ENCODE measurements at places on chromosomes 2 and 18.

DNA sequence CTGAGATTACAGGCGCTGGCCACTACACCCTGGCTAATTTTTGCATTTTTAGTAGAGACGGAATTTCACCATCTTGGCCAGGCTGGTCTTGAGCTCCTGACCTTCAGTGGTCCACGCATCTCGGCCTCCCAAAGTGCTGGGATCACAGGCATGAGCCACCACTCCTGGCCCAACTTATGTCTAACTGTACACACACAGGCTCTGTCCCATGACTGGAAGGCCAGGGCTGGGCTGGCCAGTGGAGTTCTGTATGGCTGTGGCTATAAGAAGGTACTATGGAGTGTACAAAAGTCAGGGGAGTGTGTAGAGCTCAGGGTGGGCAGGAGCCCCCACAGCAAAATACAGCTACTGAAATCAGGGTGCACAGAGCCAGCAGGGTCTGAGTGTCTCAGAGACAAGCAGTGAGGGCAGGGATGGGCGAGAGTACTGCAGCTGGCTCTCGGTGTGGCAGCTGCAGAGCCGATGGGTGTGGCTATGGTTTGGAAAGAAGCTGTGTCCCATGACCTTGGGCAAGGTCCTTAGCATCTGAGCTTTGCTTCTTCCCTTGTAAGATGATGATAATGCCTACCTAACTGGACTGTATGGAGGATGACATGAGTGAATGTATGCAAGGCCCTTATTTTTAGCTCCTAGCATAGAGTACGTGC is 10.4 kb upstream of the MSGN1 start:
- DNase-seq = no peak

DNA sequence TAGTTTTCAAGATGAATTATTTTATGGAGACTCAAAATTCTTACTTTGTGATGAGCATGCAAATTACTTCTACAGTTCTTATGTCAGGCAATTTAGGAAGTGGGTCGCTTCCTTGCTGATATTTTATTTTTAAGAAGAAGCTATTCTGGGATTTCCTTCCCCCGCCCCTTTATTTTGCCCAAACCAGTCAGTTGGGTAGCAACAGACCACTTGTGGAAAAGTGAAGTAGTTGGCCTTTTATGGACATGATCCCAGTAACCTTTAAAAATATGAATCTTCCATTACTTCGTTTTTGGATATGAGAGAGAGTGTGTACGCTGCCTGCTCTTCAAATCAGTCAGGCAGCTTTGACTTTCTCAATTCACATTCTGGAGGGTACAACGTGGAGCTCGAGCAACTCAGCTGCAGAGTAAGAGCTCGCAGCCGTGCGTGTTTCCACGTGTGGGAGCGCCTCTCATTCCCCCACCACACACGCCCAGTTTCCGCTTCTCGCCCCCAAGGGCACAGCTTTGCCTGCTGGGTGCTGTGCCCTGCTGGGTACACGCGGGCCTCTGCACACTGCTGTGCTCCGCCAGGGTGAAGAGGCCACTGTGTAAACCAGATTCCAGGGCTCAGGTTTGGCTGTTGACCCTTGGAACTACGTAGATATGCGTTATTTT is 92.6 kb downstream of the ITGB1BP1 start:
- no peak for DNase-seq

- DNase-seq = no peak
Measured at GRCh38 chr2:235592836-235593235, 99.0 kb downstream of the AGAP1 start.

- no peak for DNase-seq
Measured at GRCh38 chr2:113861740-113862139, 28.1 kb upstream of the ACTR3 start.

GRCh38 chr2:152155209-152155608 is 20.4 kb downstream of the STAM2 start:
- DNase-seq = no peak

DNA sequence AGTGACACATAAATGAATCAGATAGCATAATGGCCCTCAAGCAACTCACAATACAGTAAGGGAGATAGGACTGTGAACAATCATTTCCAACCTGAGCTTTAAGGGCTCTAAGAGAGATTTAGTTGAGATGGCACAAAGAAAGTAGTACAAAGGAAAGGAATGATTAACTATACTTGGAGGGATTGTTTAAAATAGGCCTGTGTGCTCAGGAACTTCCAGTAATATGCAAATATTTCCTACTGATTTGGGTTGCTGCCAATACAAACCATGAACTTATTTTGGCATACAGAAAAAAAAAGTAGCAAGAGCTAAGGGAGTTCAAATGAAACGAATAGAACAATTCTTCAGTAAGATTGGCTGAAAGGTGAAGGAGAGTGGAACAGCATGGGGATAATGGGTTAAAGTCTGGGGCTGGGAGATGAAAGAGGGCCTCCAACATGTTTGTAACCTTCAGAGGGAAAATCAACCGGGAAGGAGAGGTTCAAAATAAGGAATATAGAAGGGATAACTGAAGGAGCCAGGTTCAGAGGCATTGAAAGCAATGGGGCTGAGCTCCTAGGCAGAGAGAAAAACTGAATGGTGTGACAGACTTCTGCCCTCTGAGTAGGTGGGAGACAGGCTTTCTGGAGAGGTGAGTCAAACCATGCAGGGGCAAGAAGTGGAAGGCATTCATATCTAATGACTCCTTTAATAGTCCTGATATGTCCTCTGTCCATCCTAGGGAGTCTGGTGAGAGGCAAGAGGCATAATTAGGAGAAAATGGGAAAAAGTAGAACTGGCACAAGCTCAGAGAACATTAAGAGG is 83.5 kb downstream of the DNAH7 start:
- no peak for DNase-seq

DNA sequence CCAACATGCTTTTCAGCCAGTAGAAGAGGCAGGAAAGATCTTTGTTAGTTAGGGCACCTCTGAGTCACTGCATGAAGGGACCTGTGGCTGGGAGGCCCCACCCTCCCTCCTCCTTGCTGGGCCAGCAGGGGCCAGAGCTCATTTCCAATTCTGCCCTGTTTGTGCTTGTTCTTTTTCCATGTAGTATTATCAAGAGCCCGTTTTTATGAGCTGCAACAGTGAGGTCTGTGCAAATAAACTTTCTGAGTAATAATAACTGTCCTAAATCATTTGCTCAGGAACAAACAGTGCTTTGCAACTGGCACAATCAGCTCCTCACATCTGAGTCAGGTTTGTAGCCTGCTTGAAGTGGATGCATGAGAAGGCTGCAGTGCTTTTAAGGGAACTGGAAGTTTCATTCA is 128.0 kb downstream of the ARL4C start:
- no peak for DNase-seq

DNA sequence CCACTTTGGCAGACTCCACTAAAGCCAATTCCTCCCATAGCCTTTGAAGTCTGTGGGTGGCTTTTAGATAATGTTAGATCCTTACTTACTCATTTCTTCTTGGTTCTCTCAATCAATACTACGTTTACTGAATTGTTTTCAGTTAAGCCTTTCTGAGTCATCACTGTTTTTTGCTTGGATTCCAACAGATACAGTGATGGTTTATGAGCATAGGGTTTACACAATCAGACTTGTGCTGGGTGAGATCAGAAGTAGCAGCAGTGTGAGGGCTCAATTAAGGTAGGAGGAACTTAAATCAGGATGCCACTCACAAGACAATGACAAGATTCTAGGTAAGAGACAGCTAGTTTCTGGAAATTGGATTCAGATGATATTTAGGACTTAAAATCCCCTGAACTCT is 297.7 kb upstream of the DOK6 start:
- no peak for DNase-seq

DNA sequence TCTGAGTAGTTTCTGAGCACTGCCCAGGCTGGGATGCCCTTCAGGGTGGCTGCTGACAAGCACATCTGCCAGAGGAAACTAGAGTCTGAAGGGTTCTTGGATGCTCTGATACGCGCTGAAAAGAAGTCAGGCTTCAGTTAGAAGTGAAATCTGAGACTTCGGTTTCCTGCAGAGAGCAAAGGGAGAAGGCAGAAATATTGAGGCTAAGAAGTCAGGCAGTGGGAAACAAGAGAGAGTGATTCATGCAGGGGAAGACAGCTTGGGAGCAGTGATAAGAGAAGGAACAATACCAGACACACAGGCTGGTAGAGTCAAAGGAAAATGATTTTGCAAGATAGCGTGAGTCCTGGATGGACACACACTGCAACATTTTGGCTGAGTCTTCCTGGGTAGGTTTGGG is 51.0 kb upstream of the BOD1L2 start:
- no peak for DNase-seq
